Jurkat, Clone E6-1 (cell line): ENCODE measurements at places on chromosomes 1 and 21.

DNA sequence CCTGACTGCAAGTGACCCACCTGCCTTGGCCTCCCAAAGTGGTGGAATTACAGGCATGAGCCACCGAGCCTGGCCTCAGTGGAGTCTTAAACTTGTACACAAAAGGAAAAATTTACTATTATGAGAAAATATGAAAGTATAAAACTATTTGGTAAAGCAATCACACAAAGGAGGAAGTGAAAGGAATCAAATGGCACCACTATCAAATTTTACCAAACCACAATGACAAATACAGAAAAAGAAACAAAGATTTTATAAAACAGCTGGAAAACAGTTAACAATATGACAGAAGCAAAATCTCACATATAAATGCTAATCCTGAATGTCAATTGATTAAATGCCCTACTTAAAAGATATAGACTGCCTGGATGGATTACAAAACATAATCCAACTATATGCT is 42.1 kb upstream of the NEGR1 start:
- DNase-seq = no peak

- no peak for DNase-seq
These were observed 78.4 kb downstream of the UCK2 start for GRCh38 chr1:165905853-165906252.

DNA sequence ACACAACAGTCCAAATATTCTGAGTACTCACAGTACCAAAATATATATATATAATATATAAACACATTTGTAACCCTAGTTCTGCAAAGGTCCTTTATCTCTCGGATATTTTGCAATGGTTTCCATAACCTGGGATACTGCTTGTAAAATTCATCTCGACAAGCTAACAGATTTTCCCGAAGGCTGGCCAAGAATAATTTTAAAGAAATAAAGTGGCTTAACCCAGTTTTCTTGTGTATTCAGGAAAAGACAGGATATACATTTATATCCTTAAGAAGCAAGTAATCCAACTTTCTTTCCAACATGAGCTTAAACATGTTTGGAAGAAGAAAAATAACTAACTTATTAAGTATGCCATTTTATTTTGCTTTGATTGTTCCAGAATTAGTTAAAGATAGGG is 348.7 kb upstream of the RUNX1 start:
- DNase-seq = no peak

DNA sequence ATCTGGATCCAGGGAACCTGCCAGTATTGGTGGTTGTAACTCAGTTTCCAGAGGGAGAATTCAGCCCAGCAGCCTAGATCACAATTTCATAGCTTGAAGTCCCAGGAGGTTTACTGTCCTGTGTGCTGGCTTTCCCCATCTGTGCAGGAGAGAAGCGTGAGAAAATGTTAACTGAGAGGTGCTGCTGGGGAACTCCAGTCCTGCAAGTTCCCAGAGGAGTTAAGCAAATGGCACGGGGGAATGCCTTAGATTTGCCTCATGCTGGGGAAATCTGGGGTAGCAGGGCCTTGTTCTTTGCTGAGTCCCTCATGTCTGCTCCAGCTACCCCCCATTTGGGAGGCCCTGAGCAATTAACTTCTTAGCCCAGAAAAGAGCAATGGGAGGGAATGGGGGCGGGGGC is 25.1 kb upstream of the SLAMF6 start:
- no peak for DNase-seq

DNA sequence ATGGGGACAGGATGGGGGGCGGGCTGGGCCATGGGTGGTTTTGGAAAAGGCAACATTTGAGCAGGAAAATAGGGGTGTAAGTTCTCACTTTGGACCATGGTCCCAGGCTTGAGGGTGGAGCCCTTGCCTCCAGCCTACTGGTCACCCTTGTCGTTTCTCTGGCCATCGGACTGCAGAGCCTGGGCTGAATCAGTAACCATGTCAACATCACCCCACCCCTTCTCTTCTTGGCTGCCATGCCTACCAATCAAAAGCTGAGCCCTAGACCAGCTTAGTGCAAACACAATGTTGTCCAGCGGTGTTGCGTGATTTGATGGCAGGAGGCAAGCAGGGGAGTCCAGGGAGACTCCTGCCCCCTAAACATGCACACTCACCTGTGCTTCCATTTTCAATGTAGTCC is 231.0 kb upstream of the KAZN start:
- DNase-seq = no peak

DNA sequence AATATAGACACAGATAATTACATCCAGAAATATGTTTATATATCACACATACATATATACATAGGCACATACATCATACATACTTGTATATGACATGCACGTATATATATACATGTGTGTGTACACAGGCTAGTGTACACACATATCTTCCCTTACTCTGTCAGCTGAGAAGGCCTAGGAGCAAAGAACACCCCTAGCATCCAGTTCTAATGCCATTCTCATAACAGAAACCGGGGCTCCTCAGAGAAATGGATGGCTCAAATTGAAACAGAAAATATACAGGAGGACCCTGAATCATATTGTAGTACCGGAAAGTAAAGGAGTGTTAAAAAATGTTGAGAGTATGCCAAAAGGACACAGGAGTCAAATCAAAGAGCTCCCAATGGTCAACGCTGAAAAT is 19.7 kb upstream of the HYI start:
- DNase-seq = no peak

DNA sequence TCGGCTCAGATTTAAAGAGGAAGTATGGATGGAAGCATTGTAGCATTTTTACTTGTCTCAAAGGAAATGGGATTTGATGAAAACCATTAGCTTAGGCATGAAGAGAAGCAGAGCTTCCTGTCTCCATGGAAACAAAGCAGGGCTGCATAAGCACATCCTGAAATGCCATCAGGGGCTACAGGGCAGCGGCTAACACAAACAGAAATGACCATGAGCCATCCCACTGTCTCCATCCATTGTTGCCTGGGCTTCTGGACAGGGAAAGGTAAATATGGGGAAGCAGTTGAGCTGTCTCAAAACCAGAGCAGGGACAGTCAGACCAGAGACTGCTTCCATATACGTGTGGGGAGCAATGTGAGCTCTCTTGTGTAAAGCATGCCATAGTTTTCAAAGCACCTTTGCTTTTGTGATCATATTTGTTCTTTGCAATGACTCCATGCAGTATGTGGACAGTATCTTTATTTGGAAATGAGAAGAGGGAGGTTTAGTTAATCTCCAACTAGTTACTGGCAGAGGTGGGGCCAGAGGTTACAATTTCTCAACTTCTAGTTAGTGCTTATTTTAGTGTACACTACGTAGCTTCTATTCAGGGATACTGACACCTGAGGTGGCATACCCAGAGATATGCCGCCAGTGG is 176.1 kb downstream of the CACNA1E start:
- no peak for DNase-seq

- no peak for DNase-seq
These were observed 48.6 kb downstream of the PRKACB start for GRCh38 chr1:84192681-84193080.

DNA sequence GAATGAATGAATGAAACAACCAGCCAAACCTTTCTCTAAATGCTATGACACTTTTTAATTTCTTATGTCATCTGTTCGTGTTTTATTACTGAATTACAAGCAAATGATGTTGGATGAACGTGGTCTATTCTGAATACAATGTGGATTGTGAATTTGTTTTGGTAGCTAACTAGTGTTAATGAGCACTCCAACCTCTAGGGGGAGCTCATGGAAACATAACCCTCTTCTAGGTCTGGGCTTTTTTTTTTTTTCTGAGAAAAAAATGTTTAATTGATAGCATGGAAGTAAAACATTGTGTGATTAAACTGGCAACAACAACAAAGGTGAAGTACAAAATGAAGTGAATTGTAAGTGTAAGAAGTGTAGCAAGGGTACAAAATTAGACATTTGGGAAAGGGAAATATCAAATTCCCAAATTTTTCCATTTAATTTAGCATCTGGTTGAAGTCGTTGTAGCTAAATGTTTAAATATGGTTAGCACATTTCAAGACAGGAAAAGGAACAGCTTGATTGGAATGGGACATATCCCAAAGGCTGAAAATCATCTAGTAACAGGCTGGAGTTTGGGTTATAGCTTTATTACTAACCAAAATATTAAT is 42.6 kb upstream of the PTGS2 start:
- peak; percentile 57 for DNase-seq
